ENCODE measurements at places on chromosomes 1 and 21.

GRCh38 chr1:43545695-43546387 lies 15.2 kb downstream of the PTPRF start:
- DNase-seq, result no peak

- peak; percentile 31 for DNase-seq
These were observed 683 bp downstream of the LRRC8B start for GRCh38 chr1:89525169-89525855.

DNA sequence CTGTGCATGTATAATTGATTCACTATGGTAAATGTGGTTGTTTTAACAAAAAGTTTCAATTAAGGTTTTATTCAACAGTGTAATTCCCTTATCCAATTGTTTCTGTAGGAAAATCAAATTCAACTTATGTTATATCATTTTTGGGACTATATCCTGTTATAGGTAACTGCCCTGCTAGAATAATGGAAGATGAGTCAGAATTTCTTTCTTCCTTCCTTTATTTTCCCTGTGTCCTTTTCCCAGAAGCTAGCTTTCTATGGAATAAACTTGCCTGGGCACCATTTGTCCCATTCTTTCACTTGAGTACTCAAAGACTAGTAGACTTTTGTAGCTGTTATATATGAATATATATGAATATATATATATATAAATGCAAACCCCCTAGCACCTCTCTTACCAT lies 301.3 kb downstream of the TM2D1 start:
- no peak for DNase-seq

GRCh38 chr1:246786606-246787238 lies 62.5 kb downstream of the SCCPDH start:
- DNase-seq, result no peak

- DNase-seq, result no peak
These were observed 55.5 kb downstream of the OLFML3 start for GRCh38 chr1:114034567-114035303.

- DNase-seq, result no peak
These were observed 119.2 kb upstream of the KIAA1614 start for GRCh38 chr1:180793451-180793850.

DNA sequence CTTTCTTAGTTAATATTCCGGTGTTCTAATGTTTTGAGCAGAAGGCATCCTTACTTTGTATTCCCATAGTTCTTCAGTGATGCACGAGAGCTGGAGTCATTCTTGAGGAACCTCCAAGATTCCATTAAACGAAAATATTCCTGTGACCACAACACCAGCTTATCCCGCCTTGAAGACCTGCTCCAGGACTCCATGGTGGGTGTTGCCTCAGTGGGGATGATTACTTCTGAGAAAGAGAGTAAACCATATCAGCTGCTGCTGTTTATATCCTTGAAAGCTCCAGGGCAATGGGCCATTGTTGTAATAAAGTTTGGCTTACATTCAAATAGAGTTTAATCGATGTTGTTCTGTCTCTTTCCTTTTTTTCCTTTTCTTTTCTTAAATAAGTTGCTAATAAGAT lies 93.1 kb downstream of the MACF1 start:
- DNase-seq, result no peak
